ENCODE measurements at places on chromosomes 2 and 18. TPM values are rescaled to one million over a fixed set of nuclear protein-coding genes. Genes with fewer than 3 reads are reported as not detected.

The UGT1A3 gene
- 0.22 TPM for polyA plus RNA-seq

The SLC35F5 gene
- polyA plus RNA-seq: 12.7 TPM

The TUBA3E gene
- not detected for polyA plus RNA-seq

The ALPP gene
- 0.01 TPM for polyA plus RNA-seq

The NFATC1 gene
- polyA plus RNA-seq: 2.3 TPM

The AGXT gene
- 1.8 TPM for polyA plus RNA-seq

The PROKR1 gene
- polyA plus RNA-seq: not detected

The SF3B1 gene
- 136 TPM for polyA plus RNA-seq

GRCh38 chr2:10489842-10490555 is 41.9 kb upstream of the ODC1 start:
- no peak overlapping the region for H3K4me3 ChIP-seq
- peaks cover 4% of the 10 kb centered on the region for H3K4me1 ChIP-seq
- H3K27ac ChIP-seq: peak overlapping the region; percentile 7
- peaks cover 4% of the 10 kb centered on the region for H3K27me3 ChIP-seq

DNA sequence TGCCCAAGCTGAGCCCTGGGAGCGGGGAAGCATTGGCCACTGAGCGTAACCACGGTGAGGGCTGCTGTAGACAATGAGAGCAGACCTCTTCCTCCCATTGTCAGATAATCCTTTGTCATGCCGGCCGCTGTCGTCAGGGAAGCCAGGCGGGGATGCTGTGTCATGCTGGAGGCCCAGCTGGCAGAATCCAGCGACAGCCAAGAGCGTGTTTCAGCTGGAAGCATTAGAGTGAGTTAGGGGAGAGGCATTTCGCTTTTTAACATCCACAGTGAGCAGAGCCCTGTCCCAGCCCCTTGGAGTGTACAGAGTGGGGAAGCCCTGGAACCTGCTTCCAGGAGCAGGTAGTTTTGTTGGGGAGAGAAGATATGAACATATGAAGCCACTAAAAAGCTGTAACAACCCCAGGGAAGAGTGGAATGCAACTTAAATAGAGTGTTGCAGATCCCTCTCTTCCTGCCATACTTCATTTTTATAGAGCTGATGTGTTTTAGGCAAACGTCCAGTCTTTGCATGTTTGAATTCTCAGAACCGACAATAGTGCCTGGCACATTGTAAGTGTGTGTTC is 7.0 kb downstream of the CTIF start:
- H3K27ac ChIP-seq: no peak overlapping the region
- peaks cover 4% of the 10 kb centered on the region for H3K4me1 ChIP-seq
- no peaks in the 10 kb centered on the region for H3K27me3 ChIP-seq
- H3K36me3 ChIP-seq: no peaks in the 10 kb centered on the region
- no peak overlapping the region for H3K4me3 ChIP-seq

DNA sequence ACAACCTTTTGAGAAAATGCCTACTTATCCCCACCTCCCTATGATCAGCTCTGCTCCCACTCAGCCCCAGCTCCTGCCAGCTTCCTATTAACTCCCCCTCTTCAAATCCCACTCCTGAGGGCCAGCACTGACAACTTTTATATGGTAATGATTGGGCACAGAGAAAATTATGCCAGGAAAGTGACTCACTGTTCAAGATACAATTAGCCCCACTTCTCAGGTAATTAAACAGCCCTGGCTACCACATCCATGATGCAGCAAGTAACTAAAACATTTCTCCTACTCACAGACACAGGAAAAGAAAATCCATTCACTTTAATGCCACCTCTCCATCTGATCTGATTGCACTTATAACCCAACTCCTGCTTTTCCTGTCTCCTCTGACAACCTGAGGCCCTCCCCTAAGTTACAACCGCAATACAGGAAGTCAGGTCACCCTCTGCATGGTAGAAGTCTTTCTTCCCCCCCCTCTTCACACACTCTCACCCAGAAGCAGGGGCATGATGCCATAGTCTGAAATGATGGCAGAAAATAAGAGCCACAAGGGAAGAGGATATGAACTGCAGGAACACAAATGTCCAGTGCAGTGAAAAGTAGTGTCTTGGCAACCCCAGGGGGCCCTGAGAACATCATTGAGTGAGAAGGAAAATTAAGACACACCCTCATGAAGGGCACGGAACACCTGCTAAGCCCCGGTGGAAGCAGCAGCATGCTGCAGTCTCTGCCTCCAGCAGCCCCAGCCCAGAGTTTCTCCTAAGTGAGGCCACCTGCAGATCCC is 54.4 kb downstream of the STK39 start:
- peaks cover 3% of the 10 kb centered on the region for H3K36me3 ChIP-seq
- peaks cover 42% of the 10 kb centered on the region for H3K4me1 ChIP-seq
- no peaks in the 10 kb centered on the region for H3K27me3 ChIP-seq
- no peak overlapping the region for H3K4me3 ChIP-seq
- peak overlapping the region; percentile 75 for H3K27ac ChIP-seq
- DNase-seq: peak; percentile 57

DNA sequence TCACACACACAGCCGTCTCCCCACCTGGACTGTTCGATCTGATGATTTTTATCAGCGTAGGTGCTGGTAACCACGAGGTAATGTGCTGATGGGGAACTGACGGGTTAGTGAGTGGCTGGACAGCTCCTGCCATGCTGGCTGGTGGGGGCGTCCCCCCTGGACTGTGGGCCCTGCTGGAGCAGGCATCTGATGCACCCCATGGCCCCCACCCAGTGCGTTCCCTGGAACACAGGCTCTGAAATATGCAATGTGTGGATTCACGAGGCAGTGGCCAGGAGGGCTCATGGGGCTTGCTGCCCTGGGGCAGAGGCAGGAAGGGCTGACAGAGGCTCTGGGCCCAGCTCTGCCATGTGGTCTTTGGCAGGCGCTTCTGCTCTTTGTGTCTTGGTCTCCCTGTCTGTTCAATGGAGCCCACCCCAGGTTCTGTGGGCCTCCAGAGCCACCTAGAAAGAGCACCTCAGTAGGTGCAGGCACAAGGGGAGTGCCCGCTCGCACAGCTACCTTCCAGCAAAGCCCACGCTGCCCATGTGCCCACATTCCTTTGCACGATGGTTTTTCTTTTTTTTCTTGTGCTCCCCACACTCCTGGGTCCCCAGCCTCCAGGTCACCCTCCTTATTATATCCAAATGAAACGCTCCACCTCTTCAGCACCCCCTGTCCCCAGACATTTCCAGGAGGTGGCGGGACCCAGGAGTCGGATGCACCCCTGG is 10.3 kb upstream of the PXDN start:
- no peaks in the 10 kb centered on the region for H3K27me3 ChIP-seq
- no peaks in the 10 kb centered on the region for H3K36me3 ChIP-seq
- H3K4me1 ChIP-seq: no peaks in the 10 kb centered on the region
- H3K4me3 ChIP-seq: no peak overlapping the region

DNA sequence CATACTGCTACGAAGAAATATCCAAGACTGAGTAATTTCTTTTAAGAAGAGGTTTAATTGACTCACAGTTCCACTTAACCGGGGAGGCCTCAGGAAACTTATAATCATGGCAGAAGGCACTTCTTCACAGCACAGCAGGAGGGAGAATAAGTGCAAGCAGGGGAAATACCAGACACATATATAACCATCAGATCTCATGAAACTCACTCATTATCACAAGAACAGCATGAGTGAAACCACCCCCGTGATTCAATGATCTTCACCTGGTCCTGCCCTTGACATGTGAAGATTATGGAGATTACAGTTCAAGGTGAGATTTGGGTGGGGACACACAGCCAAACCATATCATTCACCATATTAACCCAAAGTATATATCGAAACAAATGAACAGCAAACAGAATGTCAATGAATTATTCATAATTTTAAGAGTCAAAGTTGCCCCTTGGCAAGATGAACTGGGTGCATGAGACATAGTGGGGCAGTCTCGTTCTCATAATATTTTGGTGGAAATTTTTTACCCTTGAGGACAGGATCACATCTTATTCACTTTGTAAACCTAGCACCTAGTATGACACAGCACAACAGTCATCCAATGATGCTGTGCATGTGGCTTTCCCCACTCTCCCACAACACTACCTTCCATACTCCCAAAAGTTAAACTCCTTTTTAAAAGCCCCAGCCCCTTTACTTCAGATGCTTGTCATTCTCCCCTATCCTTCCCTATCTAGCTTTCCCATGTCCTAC is 425.3 kb downstream of the ZEB2 start:
- no peak overlapping the region for H3K4me3 ChIP-seq
- no peaks in the 10 kb centered on the region for H3K36me3 ChIP-seq
- no peak for DNase-seq
- H3K4me1 ChIP-seq: no peaks in the 10 kb centered on the region
- no peaks in the 10 kb centered on the region for H3K27me3 ChIP-seq
- no peak overlapping the region for H3K27ac ChIP-seq
